IMR-90 (cell line): ENCODE measurements at places on chromosomes 3 and 15. TPM values are rescaled to one million over a fixed set of nuclear protein-coding genes. Genes with fewer than 3 reads are reported as not detected.

SCN11A gene
- under 0.01 TPM in 1 of 2 replicates, not detected in the other for total RNA-seq

SACM1L gene
- total RNA-seq = 40.9 and 44.2 TPM in 2 replicates

ELL3 gene
- total RNA-seq = 1.6 and 1.7 TPM in 2 replicates

GOLGA6L4 gene
- total RNA-seq = 0.54 and 0.83 TPM in 2 replicates

GATM gene
- total RNA-seq = 0.18 and 0.28 TPM in 2 replicates

SLC28A2 gene
- not detected in 2 replicates for total RNA-seq

POLQ gene
- total RNA-seq = 5.0 and 7.5 TPM in 2 replicates

MEGF11 gene
- not detected in 2 replicates for total RNA-seq

C3orf20 gene
- not detected in 2 replicates for total RNA-seq

PRR20G gene
- total RNA-seq = not detected in 2 replicates

CEP19 gene
- 1.1 and 1.7 TPM in 2 replicates for total RNA-seq

KY gene
- under 0.01 TPM in 2 replicates for total RNA-seq

HERC2 gene
- 21.7 and 28.9 TPM in 2 replicates for total RNA-seq

SAMD7 gene
- total RNA-seq = not detected in 2 replicates

PTPN23 gene
- total RNA-seq = 4.4 and 4.5 TPM in 2 replicates

MYZAP gene
- total RNA-seq = not detected in 2 replicates

CEMIP gene
- total RNA-seq = 51.9 and 63.8 TPM in 2 replicates

INKA1 gene
- 2.3 and 2.8 TPM in 2 replicates for total RNA-seq

ANKUB1 gene
- total RNA-seq = not detected in 2 replicates

KLHL40 gene
- not detected in 2 replicates for total RNA-seq

CCDC191 gene
- 0.72 and 0.83 TPM in 2 replicates for total RNA-seq

SERPINI2 gene
- total RNA-seq = not detected in 2 replicates

ZPLD1 gene
- under 0.01 TPM in 2 replicates for total RNA-seq

TEX55 gene
- not detected in 2 replicates for total RNA-seq

FAM81A gene
- total RNA-seq = not detected in 2 replicates

RBP2 gene
- total RNA-seq = not detected in 2 replicates
